ENCODE measurements at places on chromosomes 13 and 19. TPM values are rescaled to one million over a fixed set of nuclear protein-coding genes. Genes with fewer than 3 reads are reported as not detected.

CKM gene
- total RNA-seq = under 0.01 TPM

POLD1 gene
- 14.7 TPM for total RNA-seq

DNA sequence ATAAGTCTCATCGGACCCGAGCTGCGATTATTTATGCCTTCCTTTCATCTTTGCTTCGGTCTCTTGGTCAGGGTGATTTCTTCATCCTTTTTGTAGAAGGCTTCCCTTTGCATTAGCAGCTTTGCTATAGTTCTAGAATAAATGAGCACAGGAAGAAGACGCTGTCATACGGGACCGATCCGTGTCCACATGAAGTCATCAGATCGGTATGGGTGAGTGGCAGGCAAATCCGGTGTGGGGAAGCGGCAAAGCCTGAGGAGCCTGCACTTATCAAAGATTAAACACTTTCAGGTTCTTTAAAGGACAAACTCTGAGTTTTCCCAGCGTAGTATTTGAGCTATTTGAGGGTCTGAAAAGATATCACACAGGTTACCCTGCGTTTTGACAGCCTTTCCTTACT, 119.3 kb downstream of the IRS2 start:
- no peaks in the 10 kb centered on the region for H3K4me1 ChIP-seq
- H3K27ac ChIP-seq = no peak overlapping the region
- no peak for DNase-seq
- H3K4me3 ChIP-seq = no peak overlapping the region

DNA sequence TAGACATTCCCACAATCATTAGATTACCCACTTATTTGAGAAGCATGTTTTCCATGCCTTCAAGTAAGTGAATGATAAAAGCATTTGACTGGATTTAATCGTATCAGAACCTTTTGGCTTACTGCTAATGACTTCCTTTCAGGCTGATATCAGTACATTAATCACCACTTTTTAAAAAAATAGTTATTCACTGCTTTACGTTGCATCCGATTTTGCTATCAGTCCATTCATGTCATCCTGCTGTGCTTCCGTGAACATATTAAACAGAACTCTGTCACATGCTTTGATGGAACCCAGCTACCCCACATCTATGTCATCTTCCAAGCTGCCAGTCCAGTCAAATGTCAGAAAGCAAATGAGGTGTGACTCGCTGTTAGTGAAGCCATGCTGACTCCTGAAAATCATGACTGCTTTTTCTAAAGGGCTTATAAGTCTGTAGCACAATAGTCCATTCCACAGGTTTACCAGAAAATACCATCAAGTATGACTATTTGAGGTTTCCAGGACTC, 440.9 kb downstream of the IRS2 start:
- no peak overlapping the region for H3K4me3 ChIP-seq
- no peaks in the 10 kb centered on the region for H3K27me3 ChIP-seq
- no peak for DNase-seq
- peaks cover 28% of the 10 kb centered on the region for H3K4me1 ChIP-seq
- no peaks in the 10 kb centered on the region for H3K36me3 ChIP-seq

DNA sequence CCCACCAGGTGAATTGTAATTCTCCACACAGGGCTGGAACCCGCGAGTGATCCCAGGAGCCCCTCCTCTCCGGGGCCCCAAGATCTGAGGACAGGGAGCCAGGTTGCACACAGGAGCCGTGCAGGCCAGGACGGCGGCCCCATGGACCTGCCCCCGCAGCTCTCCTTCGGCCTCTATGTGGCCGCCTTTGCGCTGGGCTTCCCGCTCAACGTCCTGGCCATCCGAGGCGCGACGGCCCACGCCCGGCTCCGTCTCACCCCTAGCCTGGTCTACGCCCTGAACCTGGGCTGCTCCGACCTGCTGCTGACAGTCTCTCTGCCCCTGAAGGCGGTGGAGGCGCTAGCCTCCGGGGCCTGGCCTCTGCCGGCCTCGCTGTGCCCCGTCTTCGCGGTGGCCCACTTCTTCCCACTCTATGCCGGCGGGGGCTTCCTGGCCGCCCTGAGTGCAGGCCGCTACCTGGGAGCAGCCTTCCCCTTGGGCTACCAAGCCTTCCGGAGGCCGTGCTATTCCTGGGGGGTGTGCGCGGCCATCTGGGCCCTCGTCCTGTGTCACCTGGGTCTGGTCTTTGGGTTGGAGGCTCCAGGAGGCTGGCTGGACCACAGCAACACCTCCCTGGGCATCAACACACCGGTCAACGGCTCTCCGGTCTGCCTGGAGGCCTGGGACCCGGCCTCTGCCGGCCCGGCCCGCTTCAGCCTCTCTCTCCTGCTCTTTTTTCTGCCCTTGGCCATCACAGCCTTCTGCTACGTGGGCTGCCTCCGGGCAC, 3.9 kb downstream of the FFAR1 start:
- H3K36me3 ChIP-seq = no peaks in the 10 kb centered on the region
- no peak overlapping the region for H3K27ac ChIP-seq
- peaks cover 5% of the 10 kb centered on the region for H3K27me3 ChIP-seq

DNA sequence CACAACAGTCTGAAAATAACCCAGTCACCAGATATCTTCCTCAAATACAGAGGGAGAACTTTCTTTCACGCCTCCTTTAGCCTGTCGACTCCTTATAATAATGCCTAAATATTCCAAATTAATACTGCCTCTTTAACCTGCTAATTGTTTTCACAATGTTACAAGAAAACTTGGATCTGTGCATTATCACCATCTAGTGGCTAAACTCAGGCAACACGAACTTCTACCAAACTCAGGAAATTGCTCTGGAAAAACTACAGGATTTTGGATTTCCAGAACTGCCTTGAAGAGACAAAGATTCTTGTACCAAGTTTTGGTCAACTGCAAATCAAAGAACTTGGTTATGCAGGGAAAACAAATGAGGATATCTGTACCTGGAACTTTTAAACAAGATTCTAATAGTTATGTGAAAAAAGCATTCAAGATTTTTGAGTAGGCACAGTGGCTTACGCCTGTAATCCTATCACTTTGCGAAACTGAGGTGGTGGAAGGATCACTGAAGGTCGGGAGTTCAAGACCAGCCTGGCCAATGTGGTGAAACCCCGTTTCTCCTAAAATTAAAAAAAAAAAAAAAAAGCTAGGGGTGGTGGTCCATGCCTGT, 10.8 kb downstream of the CLN5 start:
- no peak overlapping the region for H3K4me3 ChIP-seq
- no peak overlapping the region for H3K27ac ChIP-seq
- DNase-seq = no peak
- no peaks in the 10 kb centered on the region for H3K27me3 ChIP-seq
- H3K36me3 ChIP-seq = peaks cover 35% of the 10 kb centered on the region

DNA sequence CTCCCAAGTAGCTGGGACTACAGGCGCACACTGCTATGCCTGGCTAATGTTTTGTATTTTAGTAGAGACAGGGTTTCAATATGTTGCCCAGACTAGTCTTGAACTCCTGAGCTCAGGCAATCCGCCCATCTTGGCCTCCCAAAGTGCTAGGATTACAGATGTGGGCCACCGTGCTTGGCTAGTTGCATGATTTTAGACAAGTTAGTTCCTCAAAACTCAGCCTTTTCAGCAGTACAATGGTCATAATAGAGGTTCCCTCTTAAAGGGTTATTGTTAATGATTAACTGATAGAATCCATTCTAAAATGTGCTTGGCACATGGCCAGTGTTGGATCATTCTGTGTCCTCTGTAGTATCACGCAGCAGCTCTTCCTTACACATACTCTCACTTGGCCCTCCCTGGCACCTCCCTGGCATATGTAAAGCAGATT, 19.5 kb upstream of the IFT88 start:
- no peak overlapping the region for H3K4me3 ChIP-seq
- DNase-seq = no peak
- no peaks in the 10 kb centered on the region for H3K27me3 ChIP-seq
- H3K36me3 ChIP-seq = no peaks in the 10 kb centered on the region
- no peak overlapping the region for H3K27ac ChIP-seq

- no peaks in the 10 kb centered on the region for H3K4me1 ChIP-seq
- no peak overlapping the region for H3K27ac ChIP-seq
- H3K4me3 ChIP-seq = peak overlapping the region; percentile 72
- no peaks in the 10 kb centered on the region for H3K27me3 ChIP-seq
Observed at GRCh38 chr19:52536448-52536800, 9.0 kb downstream of the ZNF808 start.

- H3K4me3 ChIP-seq = no peak overlapping the region
- no peaks in the 10 kb centered on the region for H3K36me3 ChIP-seq
- DNase-seq = no peak
Observed at GRCh38 chr13:44229371-44230030, 144.1 kb upstream of the SERP2 start.

Measured in osteoblast (primary cell).